ENCODE measurements at places on chromosomes 4 and X. TPM values are rescaled to one million over a fixed set of nuclear protein-coding genes. Genes with fewer than 3 reads are reported as not detected.

GRCh38 chr4:139509727-139510410 lies 46.1 kb downstream of the SETD7 start:
- DNase-seq = no peak
- no peak overlapping the region for H3K4me3 ChIP-seq
- H3K36me3 ChIP-seq = peaks cover 10% of the 10 kb centered on the region

- no peaks in the 10 kb centered on the region for H3K4me1 ChIP-seq
- no peaks in the 10 kb centered on the region for H3K36me3 ChIP-seq
- H3K27ac ChIP-seq = no peak overlapping the region
- H3K4me3 ChIP-seq = no peak overlapping the region
Measured at GRCh38 chr4:69727426-69727825, 33.0 kb downstream of the SULT1B1 start.

- no peaks in the 10 kb centered on the region for H3K27me3 ChIP-seq
- no peak overlapping the region for H3K27ac ChIP-seq
- no peaks in the 10 kb centered on the region for H3K36me3 ChIP-seq
- H3K4me1 ChIP-seq = no peaks in the 10 kb centered on the region
- no peak overlapping the region for H3K4me3 ChIP-seq
Measured at GRCh38 chr4:115274545-115274944, 161.1 kb upstream of the NDST4 start.

The BDH2 gene
- total RNA-seq = 36.8 TPM

DNA sequence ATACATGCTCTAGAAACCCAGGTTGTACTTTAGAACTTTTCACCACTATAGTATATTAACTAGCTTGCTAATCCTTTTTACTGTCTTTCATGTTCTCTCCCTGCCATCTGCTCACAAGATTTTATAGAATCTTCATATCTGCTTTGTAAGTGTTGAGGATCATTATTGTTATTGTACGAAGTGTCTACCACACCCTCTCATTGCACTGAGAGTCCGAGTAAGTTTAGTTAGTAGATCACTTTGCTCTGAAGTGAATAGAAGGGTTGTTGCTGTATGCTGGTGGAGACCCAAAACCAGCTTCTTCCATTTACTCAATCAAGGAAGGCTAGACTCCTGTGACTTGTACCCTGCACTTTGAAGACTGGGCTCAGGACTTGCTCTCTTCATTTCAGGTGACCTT lies 17.1 kb downstream of the GAB1 start:
- H3K4me1 ChIP-seq = peaks cover 21% of the 10 kb centered on the region
- no peaks in the 10 kb centered on the region for H3K36me3 ChIP-seq
- no peak for DNase-seq
- H3K27ac ChIP-seq = no peak overlapping the region

DNA sequence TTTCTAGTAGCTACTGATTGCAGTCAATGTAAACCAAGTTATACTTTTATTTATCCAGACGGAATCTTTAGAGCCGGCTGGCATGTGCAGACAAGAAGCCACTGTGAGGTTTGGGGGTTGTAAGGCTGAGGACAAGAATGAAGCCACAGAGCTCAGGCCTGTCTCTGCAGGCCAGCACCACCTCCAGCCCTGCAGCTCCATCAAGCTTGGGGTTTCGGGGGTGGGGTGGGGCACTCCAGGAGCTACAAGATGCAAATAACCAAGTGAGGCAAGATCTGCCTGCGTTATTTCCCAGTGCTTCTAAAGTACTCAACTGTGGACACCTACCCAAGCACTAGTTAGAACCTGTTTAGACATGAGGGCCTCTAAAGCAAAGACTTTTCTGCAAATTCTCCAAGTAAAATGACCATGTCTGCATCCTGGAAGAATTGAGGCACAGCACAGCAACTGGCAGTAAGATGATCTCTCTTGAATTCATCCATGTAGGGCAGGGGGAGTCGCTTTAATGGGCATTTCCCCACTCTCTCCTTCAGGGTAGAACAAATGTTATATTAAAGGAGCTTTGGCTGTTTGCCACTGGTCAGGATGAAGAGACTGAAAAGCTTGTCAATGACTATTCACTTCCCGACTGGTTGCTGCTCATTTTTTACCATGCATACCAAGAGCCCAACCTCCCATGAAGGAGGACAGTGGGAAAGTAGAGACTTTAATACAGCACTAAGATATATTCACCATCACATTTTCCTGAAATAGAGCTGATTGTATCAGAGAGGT lies 222.5 kb downstream of the MGST2 start:
- no peaks in the 10 kb centered on the region for H3K27me3 ChIP-seq
- no peak overlapping the region for H3K4me3 ChIP-seq
- H3K27ac ChIP-seq = no peak overlapping the region
- H3K36me3 ChIP-seq = no peaks in the 10 kb centered on the region

DNA sequence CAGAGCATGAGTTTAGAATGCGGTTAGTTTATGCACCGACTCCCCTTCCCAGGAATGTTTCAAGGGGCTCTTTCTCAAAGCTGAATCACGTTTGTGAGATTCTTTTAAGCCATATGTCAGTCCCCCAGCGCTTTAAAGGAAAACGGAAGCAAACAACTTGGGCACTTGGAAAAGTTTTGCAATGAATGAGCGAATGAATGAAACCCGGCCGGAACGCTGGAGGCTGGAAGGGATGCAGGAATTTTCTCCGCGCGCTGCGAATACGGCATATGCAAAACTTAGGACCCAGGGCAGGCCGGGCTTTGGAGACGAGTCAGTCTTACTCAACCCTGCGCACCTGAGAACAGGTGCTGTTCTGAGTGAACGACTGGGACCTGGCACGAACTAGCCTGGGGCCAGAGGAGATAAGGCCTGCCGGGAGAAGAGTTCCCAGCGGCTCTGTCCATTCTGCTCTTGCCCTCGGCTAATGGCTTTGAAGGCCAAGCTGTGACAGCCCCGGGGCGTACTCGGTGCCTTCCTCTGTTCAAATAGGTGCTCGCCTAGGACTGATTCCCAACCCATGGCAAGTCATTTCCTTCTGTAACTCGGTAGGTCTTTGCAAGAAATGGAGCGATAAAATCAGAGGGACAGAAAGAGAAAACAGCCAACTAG lies 743 bp upstream of the NRK start:
- H3K4me1 ChIP-seq = no peaks in the 10 kb centered on the region
- H3K27ac ChIP-seq = no peak overlapping the region
- no peaks in the 10 kb centered on the region for H3K36me3 ChIP-seq
- H3K27me3 ChIP-seq = no peaks in the 10 kb centered on the region

DNA sequence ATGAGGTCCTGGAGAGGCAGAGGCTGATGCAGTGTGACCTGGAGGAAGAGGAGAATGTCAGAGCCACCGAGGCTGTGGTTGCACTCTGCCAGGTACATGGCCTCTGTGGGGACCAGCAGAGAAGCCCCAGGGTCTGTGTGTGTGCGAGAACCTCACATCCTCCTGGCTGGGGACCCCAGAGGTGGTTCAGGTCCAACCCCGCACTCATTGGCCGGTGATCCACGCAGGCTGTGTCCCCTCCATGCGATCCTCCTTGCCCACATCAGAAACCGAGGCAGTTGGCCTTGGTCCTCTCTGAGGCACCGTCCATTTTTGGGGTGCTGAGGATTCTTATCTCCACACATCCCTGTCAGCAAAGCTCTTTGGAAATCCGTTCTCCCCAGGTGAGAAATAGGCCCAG lies 45.3 kb downstream of the EVC start:
- peaks cover 33% of the 10 kb centered on the region for H3K36me3 ChIP-seq
- H3K27me3 ChIP-seq = no peaks in the 10 kb centered on the region
- no peak for DNase-seq
- H3K4me1 ChIP-seq = peaks cover 47% of the 10 kb centered on the region
- H3K27ac ChIP-seq = no peak overlapping the region

DNA sequence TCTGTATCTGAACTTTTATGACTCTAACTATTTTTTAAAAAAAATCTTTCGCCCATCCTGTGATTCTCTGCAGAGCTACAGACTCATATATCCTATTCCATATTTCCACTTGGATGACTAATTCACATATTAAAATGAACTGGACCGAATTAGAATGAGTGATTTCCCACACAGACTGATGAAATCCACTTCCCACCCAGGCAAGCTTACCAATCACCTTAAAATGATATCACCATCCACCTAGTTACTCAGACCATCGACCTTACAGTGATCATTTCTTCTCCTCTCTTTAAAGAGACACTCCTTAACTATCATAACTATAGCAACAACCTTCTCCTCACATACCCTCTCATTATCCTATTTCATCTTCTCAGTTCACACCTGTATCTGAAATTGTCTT lies 34.1 kb upstream of the GUCY1B1 start:
- no peak overlapping the region for H3K4me3 ChIP-seq
- no peaks in the 10 kb centered on the region for H3K36me3 ChIP-seq
- no peak for DNase-seq
- no peaks in the 10 kb centered on the region for H3K27me3 ChIP-seq

The LRCH2 gene
- total RNA-seq = 0.03 TPM

DNA sequence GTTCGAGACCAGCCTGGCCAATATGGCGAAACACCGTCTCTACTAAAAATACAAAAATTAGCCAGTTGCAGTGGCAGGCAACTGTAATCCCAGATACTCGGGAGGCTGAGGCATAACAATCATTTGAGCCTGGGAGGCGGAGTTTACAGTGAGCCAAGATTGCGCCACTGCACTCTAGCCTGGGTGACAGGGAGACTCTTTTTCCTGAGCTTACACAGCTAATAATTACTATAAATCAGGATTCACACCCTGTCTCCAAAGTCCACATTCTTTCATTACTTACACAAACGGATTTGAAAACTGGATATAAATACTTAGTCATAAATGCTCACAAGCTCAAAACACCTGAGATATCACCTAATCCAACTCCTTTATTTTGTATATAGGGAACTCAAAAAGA lies 151.6 kb downstream of the LRBA start:
- no peaks in the 10 kb centered on the region for H3K27me3 ChIP-seq
- H3K36me3 ChIP-seq = no peaks in the 10 kb centered on the region
- no peaks in the 10 kb centered on the region for H3K4me1 ChIP-seq
- no peak for DNase-seq
- no peak overlapping the region for H3K4me3 ChIP-seq

DNA sequence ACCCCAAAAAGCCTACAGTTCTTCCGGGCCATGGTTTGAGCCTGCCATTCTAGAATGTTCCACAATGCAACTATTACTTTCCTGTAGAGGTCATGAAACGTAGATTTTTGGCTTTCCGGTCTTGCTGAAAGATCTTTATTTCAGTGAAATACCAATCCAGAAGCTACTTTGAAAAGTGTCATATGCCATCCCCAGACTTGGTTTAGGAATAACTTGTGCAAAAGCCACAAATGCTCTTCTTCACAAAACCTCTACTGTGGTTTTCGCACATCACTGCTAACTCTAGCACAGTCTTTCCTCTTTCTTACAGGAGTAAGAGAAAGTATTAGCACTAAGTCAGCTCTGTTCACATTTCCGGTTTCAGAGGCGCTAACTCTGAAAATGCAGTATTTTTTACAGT lies 12.7 kb upstream of the CD40LG start:
- DNase-seq = no peak
- no peak overlapping the region for H3K4me3 ChIP-seq
- H3K27me3 ChIP-seq = no peaks in the 10 kb centered on the region
- H3K4me1 ChIP-seq = no peaks in the 10 kb centered on the region
- H3K27ac ChIP-seq = no peak overlapping the region

The GLRA2 gene
- not detected for total RNA-seq

The UXT gene
- 97.5 TPM for total RNA-seq

The GDPD2 gene
- not detected for total RNA-seq

The TMEM156 gene
- 18.6 TPM for total RNA-seq

GRCh38 chr4:152500800-152501434 lies 35.0 kb downstream of the FBXW7 start:
- no peak overlapping the region for H3K27ac ChIP-seq
- no peaks in the 10 kb centered on the region for H3K4me1 ChIP-seq
- peak; percentile 46 for DNase-seq
- no peaks in the 10 kb centered on the region for H3K36me3 ChIP-seq

GRCh38 chr4:143435955-143436354 lies 77.5 kb upstream of the SMARCA5 start:
- no peak overlapping the region for H3K27ac ChIP-seq
- H3K36me3 ChIP-seq = no peaks in the 10 kb centered on the region
- no peak for DNase-seq
- H3K27me3 ChIP-seq = no peaks in the 10 kb centered on the region

The QRFPR gene
- not detected for total RNA-seq

- no peak overlapping the region for H3K27ac ChIP-seq
- H3K27me3 ChIP-seq = no peaks in the 10 kb centered on the region
- no peak for DNase-seq
Measured at GRCh38 chr4:137545461-137545861, 13.2 kb upstream of the PCDH18 start.

DNA sequence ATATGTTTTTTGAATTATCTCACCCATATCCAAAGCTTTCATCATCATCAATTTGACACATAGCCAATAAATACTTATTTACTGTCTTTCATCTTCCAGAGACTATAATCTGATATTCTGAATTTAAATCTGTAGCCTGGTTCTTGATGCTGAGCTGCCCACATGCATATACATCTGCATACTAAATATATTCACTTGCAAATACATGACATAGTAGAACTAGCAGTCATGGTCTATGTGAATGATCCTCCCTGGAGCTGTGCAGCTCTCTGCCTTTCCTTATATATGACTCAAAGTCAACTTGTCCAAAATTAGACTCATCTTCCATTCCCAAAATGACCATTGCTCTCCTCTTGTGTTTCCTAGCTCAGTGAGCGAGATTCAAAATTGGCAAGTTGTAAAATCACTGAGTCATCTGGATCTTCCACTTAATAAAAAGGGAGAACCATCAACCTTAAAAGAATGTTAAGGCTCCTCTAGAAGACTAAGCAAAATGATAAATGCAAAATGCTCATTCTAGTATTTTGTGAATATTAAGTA lies 448.2 kb downstream of the PPARGC1A start:
- no peak for DNase-seq
- H3K27me3 ChIP-seq = no peaks in the 10 kb centered on the region
- no peak overlapping the region for H3K4me3 ChIP-seq

The DGAT2L6 gene
- not detected for total RNA-seq

DNA sequence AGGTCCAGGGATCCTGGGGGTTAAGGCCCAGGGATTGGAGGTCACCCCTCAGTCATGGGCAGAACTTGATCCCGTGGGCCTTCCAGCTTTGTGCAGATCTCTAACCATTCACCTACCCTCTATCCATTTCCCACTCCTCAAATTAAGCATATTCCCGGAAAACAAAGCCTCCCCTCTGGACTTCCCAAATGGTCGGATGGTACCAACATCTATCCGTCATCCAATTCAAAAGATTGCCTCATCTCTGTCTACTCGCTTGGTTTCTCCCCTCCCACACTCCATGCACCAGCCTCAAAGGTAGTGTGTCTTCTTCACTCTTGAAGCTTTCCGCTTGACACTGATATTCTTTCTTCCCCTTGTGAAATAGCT lies 473 bp upstream of the BCLAF3 start:
- H3K27ac ChIP-seq = no peak overlapping the region
- H3K4me1 ChIP-seq = 0 out of 2 replicates have a peak, but pooled peaks cover 4% of the 10 kb centered on the region

The SH3RF1 gene
- total RNA-seq = 14.1 TPM

DNA sequence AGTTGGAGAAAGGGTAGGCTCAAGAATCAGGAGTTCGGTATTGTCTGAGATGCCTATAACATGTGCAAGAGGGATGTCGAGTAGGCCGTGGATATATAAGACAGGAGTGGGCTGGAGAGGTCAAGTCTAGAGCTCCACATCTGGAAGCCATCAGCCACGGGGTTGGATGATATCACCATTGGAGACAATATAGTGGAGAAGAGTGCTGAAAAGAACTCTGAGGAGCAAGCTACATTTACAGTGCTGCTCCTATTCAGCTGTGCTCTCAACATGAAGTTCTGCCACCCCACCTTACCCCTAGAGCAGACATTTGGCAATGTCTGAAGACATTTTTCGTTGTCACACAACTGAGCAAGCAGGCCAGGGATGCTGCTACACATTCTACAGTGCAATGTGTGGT lies 20.9 kb upstream of the PLAC1 start:
- no peak for DNase-seq
- no peaks in the 10 kb centered on the region for H3K27me3 ChIP-seq
- peaks cover 23% of the 10 kb centered on the region for H3K4me1 ChIP-seq
- no peak overlapping the region for H3K27ac ChIP-seq
- H3K36me3 ChIP-seq = no peaks in the 10 kb centered on the region
